ENCODE measurements at places on chromosomes 5 and 9. TPM values are rescaled to one million over a fixed set of nuclear protein-coding genes. Genes with fewer than 3 reads are reported as not detected.

- no peak for DNase-seq
Measured at GRCh38 chr9:91428436-91428835, 4.8 kb upstream of the NFIL3 start.

DNA sequence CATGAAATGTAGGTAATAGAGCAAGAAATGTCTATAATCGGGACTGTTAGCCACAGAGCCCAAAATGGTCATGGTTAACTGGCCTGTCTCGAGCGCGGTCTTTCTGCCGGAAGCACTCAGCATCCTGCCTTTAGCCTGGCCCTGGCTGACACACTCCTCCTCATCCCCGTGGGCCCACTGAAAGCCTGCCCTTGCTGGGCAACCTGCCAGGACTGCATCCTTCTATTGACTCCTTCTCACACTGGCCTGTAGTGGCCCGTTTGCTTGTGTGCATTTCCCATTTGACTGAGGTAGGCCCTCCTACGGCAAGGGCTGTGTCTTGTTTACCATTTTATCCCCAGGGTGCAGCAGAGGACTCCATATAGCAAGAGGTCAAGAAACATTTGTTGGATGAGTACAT is 215.7 kb downstream of the ATPSCKMT start:
- no peak for DNase-seq

ZNF883 gene
- 12.9 TPM for total RNA-seq

- DNase-seq, result no peak
Measured at GRCh38 chr9:5453673-5454072, 3.3 kb downstream of the CD274 start.

DNA sequence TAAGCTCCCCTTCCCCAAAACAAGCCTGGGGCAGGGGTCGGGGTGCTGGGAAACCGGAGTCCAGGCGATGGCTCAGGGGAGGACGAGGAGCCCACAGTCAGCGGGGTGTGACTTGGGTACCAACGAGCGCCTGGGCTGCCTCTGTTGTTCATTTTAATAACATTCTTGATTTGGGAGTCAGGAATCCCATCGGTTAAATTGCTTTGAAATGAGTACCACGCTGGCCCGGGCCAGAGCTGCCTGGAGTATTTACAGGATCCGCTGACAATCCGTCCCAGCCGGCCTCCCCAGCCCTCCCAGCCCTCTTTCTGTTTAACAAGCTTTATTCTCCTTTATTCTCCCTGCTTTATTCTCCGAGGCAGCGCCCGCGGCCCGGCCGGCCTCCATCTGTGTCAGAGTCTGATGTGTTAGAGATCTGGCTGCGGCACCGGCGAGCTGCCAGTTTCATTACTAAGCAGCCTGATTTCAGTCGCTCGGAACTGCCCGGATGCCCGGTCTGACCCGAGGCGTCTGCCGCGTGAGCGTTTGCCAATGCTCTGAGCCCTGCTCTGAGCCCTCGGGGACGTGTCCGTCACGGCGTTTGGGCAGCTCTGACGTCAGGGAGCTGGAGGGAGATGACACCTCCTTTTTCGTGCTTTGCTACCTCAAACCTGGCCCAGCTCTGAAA is 16.5 kb upstream of the QRFP start:
- DNase-seq, result no peak

DNA sequence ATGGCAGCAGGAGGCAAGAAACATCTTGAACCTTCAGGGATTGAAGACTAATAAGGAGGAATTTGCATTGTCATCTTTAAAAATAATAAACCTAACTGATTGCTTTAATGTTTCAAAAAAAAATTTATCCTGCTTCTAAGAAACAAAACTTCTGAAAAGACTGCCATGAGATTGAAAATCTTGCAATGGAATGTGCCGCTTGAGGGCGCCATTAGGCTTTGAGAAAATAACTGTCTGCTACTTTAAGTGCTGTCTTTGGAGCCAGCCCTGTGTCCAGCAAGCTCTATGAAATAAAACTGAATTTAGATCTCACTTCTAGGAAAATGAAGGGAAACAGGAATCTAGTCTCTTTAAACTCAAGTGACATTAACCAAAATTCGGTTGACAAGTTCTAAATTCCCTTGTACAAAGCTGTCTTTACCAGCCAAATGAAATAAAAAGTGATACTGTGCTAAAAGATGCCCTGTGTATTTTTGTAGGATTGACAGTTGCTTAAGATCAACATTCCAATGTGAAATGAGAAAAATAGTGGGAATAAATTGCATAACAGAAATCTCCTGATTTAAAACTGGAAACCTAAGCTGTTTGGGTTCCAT is 79.4 kb downstream of the ESM1 start:
- DNase-seq, result no peak

DNA sequence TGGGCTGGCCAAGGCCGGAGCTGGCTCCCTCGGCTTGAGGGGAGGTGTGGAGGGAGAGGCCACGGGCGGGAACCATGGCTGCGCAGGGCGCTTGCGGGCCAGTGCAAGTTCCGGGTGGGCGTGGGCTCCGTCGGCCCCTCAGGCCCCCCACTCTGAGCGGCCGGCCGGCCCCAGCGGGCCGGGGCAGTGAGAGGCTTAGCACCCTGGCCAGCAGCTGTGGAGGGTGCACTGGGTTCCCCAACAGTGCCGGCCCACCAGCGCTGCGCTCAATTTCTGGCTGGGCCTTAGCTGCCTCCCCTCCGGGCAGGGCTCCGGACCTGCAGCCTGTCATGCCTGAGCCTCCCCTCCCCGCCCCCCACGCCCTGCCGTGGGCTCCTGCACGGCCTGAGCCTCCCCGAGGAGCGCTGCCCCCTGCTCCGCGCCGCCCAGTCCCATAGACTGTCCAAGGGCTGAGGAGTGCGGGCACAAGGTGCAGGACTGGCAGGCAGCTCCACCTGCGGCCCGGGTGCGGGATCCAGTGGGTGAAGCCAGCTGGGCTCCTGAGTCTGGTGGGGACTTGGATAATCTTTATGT is 184.2 kb downstream of the ATPSCKMT start:
- no peak for DNase-seq

KLF4 gene
- 49.5 TPM for total RNA-seq

DNA sequence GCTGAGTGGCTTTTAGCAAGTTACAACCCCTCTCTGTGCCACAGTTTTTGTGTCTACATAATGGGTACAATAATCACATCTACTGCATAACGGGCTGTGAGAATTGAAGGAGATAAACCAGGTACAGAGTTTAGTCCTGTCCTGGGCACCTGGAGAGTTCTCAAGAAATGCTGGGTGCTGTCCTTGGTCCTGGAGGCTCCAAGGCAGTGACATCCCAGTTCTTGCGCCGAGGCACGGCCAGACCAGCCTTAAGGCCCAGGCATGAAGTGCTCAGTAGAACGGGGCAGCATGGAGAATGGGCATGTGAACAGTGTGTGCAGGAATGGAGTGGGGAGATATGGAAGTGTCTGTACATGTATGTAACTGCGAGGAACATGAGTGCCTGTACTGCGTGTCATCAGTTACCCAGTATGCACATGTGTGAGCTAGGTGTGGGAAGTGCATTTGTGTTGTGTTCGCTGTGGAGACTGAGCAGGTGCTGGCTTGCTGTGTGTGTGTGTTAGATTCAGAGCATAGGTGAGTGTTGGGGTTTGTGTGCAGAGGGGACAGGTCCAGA is 6.3 kb upstream of the UNC5A start:
- DNase-seq, result no peak

DNA sequence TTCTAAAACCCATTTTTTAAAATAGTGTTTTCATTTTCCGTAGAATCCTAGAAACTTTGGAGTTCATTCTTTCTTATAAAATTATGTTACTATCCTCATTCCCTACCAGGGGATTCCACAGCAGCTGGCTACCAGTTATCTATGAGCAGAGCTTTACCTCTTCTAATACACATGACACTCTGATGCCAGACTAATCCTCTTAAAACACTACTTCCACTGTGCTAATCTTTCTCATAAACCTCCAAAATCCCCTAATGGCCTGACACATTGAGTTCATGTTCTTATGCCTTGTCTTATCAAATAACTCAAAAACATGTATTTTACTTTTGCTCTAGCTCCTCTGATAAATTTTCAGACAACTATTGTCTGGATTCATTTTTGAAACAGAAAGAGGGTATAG is 633.6 kb upstream of the FTMT start:
- no peak for DNase-seq

- no peak for DNase-seq
Measured at GRCh38 chr9:4741365-4742089, 525 bp upstream of the AK3 start.

Data from type B pancreatic cell (in vitro differentiated cells).